Activated naive CD8-positive, alpha-beta T cell treated with anti-CD3 and anti-CD28 coated beads, Interleukin-2, amount 10 ng/mL, durations not matched to agents 7 days and 5 days (primary cell): ENCODE measurements at places on chromosomes 1 and 21. TPM values are rescaled to one million over a fixed set of nuclear protein-coding genes. Genes with fewer than 3 reads are reported as not detected.
A peak's percentile ranks its signal among the peaks of the same experiment; 100 is the strongest.

Gene C1orf210
- total RNA-seq: not detected

- DNase-seq: peak; percentile 64
Measured at GRCh38 chr1:149917571-149918144, at the start of gene SV2A. Gene SV2A (minus strand): TSS chr1:149917844. CDS start chr1:149913840, 4,004 bp downstream.

DNA sequence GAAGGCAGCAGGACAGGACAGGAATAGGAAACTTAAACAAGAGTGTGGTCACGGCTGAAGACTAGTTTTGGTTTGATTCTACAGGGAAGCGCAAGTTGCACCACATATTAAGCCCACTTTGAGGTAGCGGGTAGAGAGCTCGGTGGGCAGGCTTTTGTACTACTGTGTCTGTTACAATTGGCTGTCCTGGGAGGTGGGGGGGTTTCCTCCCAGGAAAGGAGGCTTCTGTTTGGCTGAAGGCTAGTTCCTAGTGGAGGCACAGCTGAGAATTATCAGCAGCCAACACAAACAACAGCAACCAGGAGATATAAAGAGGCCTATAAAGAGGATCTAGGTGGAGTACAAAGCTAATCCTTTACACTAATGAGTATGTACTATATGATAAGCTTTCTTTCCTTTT, 62.7 kb downstream of the ZNF648 start:
- no peak for DNase-seq

Gene ERICH3
- total RNA-seq: not detected

DNA sequence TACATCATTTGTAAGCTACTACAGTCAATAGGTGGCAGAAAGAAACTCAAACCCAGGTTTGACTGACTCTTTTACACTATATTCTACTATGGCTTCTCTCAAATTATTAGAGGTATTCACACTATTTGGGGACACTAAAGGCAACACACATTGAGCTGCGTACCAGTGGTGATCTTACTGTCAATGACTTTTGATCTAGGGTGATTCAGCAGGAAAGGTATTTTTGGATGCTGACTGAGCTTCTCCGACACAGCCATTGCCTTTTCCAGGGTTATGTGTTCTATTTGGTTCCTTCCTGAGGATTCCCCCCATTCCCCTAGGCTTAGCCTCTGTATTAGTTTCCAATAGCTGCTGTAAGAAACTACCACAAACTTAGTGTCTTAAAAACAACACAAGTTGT, 73.2 kb upstream of the JAK1 start:
- DNase-seq: no peak

DNA sequence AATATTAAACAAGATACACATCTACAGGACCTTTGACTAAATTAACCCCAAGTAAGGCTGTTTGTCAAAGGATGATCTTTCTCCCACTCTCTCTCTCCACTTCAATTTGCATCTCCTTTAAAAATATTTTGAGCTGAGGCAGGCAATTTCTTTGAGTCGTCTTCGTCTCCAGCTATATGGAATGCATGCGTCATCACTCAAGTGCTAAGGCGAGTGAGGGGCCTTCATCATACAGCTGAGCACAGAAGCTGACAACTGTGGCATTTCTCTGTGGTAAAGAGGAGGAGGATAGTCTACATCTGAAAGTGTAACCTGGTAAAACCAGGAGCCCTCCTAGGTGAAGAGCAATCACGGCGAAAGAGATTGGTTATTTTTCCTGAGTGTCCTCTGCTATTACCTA, 7.6 kb downstream of the EPHX4 start:
- no peak for DNase-seq

Gene NTNG1
- total RNA-seq: not detected

DNA sequence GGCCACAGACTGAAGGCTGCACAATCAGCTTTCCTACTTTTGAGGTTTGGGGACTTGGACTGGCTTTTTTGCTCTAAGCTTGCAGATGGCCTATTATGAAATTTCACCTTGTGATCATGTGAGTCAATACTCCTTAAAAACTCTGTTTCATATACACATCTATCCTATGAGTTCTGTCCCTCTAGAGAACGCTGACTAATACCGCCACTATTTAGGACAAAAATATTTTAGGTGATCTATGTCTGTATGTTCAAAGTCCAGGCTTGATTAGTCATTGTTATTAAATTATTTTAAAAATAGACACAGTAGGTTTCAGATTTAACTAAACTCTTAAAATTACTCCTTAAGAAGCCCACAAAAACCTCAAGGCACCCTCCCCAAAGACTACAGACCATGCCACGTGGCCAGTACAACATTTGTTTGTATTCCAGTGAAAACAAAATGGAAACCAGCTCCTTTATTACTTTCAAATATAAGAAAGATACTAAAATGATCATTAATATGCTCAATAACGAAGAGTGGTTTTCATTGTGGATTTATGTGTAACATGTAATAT, 63.1 kb downstream of the TMPRSS15 start:
- DNase-seq: no peak

DNA sequence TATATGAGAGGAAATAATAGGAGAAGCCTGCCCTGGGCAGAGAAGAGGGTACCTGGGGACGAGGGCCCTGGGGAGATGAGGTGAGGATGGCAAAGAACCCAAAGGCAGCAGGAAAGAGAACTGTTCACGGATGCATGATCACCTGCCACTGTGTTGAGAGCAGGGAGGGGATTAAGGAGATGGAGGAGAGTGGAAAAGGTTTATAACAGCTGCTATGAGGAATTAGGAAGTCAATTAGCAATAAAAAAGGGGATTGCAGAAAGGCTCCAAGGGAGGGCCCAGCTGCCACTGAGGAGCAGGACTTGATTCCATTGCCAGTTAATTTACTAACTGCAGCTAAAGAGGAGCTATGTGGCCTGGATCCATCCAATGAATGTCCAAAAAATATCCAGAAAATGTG, 61.1 kb downstream of the GFI1 start:
- DNase-seq: no peak

DNA sequence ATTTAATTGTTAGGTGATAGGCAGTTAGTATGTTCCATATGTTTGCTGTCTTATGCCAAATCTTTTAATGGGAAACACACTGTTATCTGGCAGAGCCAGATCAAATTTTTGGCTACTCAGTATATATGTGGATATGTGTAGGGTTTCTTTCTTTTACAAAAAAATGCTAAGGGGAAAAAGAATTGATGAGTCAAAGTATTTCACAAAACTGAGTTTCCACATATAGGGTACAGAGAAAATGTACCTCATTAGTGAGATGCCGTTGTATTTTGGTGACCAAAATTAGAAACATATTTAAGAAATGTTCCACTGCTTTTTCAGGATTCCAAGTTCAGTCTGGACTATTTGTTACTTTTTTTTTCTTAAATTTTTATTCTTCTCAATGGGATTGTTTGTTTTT, 201.2 kb upstream of the PTGFR start:
- no peak for DNase-seq

Gene RPTN
- total RNA-seq: not detected

DNA sequence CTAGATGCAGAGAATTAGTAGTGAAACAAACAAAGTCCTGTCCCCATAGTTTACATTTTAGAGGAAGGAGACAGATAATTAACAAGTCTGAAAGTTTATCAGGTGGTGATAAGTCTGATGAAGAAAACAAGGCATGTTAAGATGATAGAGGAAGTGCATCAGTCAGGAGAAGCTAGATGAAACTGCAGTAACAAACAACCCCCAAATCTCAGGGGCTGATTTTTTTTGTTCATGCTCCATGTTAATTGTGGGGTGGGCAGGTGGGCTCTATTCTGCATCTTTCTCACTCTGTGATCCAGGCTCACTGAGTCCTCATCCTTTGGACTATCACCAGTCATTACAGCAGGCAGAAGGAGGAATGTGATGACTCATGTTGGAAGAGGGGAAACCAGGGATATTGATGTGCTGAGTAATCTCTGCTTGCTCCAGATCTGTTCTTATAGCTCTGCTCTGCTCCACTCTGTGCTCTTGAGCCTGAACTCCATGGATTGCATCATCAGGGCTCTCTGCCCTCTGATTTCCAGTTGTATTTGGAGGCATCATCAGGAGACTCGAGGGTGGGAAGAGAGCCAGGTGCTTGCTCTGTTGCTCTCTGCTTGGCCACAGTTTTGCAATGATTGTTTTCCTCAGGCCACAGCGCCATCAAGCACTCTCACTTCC, 166.9 kb downstream of the IER5 start:
- no peak for DNase-seq

DNA sequence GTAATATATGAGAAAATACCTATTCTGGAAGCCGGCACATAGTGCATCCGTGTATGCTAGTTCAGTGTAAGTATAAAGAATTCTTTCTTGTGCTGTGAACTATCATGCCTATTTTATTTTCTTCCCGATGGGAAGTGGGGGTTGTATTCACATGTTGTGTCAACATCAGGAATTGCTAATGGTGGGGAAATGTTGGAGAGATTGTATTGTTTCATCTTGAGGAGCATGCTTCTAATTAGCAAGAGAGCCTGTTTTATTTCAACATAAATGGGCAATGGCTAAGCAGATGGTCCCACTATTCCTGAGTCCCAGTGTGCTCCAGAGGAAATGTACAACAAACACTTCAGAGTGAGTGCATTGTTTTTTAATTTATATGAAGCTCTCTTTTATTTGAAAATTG, 485.2 kb downstream of the PLPP3 start:
- DNase-seq: no peak

GRCh38 chr1:3669421-3669821, 17.1 kb downstream of the TP73 start:
- no peak for DNase-seq

DNA sequence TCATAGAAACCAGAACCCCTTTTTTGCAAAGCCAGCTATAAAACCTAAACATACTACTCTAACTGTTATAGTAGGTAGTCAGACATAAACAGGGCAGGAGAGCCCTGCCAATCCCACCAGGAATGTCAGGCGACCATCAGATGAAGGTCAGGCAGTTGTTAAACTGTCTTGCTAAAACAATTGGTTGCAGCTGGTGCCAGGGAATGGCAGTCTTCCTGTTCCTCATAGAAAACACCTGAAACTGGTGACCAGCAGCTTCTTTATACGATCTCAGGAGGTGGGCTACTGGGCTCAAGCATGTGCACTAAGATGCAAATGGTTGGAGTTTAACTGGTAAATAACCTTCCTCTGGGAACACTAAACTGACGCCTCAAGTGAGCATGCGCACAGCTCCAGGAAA, 224.1 kb downstream of the COL11A1 start:
- DNase-seq: no peak

DNA sequence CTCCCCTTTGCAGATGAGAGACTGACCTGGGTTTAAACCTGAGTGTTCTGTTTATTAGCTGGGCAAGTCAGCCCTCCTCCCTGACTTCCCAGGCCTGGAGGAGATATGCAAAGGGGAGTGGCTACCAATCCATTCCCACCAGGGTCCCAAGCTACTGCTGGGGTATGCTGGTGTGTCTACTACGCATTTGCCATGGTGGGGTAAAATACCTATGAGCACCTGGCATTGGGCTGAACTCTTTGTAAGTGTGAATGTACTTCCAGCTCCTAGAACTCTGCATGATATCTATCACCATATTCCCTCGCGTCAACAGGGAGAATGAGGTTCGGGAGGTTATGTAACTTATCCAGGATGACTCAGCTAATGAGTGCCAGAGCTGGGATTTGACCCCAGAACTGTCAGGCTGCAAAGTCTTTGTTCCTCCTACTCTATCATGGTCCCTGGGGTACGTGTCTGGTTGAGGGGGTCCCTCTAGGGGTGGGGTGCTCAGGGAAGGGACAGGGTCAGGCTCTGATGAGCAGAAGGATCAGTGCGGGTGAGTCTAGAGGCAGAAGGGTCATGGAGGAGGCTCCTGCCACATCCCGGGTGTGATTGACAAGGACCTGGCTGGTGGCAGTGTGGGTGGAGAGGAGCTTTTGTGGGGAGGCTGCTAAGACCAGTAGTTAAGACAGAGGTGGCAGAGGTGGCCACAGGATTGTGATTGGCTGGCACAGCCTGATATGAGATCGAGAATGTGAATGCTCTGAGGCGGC, 16.7 kb downstream of the AMPD2 start:
- peak; percentile 24 for DNase-seq

GRCh38 chr21:41824466-41825207, 54.5 kb downstream of the PRDM15 start:
- DNase-seq: no peak

Gene CELA2A
- not detected for total RNA-seq

DNA sequence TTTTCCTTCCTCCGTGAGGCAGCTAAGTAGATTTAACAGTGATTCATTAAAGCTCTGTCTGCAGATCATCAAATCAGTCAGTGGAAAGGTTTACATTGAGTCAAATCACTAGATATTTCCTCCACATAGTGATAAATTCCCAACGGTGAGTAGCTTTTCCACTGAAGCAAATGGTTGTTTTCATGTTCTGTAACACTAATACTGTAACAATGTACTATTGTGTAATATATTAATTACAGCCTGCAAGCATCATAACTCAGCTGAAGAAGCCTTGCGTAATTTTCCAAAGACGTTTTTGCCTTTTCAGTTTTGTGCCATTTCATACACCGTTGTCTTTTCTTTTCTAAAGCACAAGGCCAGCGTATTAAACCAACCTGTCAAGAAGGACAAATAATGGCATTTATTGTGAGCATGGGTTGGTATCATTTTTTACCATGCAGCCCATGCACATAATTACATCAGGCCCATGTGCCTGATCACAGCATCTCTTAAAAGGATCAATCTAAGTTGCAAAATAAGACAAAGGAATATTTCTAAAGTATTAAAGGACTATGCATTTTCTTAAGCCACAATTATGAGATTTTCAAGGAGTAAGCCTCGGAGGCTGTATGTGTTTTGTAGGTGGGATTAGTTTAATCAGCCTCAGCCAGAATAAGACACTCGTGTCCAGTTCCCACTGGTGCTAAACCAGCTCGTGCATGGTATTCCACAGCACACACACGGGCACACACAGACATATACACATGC, 16.7 kb upstream of the PDE9A start:
- DNase-seq: no peak

Gene MAEL
- total RNA-seq: not detected

Gene VHLL
- not detected for total RNA-seq

GRCh38 chr1:78603206-78603605, 17.0 kb upstream of the IFI44L start:
- no peak for DNase-seq

GRCh38 chr1:51331206-51332100, 1.1 kb upstream of the TTC39A start:
- DNase-seq: no peak

DNA sequence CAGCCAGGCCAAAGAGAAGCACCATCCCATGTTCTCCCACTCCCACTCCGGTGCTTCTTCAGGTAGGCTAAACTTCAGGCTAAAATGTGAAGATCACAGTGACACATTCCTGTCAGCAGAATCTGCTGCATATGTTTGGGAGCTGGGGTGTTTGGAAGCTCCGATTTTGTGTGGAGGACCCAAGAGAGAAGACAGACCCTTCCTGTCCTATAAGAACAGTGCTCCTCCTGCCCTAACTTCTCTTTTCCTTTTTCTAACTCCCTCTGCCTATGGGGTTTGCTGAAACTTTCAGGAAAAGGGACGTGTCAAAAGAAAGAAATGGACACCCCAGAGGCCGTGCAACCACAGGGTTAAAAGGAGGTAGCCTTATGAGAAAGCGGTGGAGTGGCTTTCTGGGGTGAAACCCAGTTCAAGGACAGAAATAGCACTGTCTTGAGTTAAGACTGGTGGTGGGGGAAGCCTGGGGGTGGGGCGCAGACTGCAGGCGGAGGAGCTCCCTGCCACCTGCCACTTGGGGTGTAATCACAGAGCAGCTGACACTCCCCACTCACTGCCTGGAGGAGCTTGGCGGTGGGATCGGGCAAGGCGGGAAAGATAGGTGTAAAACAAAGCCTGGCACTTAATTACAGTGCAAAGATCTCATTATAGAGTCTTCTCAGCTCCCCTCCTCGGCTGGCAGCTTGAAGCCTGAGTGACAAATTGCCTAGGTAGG, 645 bp upstream of the TLR5 start:
- DNase-seq: peak; percentile 35

- DNase-seq: peak; percentile 69
Measured at GRCh38 chr1:9593492-9594465, 5.1 kb downstream of the TMEM201 start.

Gene AMY1C
- not detected for total RNA-seq

- no peak for DNase-seq
Measured at GRCh38 chr1:29117381-29117780, 6.3 kb downstream of the TMEM200B start.
